H4 (cell line): ENCODE measurements at places on chromosomes 16 and 17. TPM values are rescaled to one million over a fixed set of nuclear protein-coding genes. Genes with fewer than 3 reads are reported as not detected.

TRIM16 gene
- total RNA-seq: 193 TPM in 2 replicates

DNA sequence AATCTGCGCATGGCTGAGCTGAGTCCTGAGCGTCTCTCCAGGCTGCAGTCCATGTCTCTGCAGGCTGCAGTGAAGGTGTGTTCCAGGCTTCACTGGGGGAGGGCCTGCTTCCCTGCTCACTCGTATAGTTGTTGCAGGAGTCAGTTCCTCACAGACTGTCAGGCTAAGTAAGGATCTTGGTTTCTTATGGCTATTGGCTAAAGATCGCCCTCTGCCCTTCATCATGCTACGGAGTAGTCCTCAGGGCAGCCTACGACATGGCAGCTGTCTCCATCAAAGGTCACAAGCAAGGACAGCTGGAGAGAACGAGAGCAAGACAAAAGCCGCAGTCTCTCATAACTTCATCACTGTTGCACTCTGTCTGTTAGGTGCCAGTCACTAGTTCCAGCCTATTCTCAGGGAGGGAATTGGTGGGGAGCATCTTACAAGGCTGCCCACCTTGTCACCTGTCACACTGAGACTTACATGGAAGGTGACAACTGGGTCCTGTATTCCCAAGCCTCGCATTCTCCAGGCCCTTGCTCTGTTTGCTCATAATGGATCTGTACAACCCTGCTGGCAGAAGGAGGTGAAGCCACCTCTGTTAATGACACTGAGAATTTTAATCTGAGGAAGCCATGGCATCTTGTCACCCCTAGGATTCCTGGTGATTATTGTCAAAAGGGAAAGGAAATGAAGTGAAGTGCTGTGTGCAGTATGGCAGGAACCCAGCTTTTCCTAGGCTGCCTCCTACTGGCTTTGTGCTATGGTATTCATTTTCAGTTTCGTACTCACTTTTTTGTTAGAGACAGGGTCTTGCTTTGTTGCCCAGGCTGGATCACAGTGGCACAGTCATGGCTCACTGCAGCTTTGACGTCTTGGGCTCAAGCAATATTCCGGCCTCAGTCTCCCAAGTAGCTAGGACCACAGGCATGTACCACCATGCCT lies 43.4 kb downstream of the MFSD11 start:
- no peak for DNase-seq

RAI1 gene
- total RNA-seq: 2.4 and 3.6 TPM in 2 replicates

DNA sequence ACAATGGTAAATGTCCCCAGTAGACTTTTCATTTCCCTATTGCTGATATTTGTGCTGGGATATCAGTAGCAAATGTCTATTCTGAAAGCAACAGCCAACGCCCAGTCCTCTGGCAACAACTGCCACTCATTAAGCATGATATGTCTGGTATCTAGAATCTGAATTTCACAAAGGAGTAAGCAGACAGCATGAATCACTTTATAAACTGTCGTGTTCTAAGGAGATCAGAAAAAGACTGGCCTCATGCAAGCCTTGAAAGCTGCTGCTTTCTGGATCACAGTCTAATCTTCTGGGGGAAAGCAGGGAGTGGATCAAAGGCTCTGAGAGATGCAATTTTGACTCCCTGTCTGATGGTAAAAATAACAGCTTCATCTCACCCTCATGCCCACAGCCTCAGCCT lies 153.1 kb upstream of the NOG start:
- no peak for DNase-seq

MYH2 gene
- not detected in 2 replicates for total RNA-seq

DNA sequence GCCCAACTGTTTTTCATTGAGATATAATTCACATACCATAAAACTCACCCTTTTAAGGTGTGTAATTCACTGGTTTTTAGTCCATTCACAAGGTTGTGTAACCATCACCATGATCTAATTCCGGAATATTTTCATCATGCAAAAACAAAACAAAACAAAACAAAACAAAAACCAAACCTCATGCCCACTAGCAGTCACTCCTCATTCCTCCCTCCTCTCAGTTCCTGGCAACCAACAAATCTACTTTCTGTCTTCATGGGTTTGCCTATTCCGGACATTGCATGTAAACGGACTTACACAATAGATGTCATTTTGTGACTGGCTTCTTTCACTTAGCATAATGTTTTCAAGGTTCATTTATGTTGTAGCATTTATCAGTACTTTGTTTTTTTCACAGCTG lies 4.5 kb upstream of the NOD2 start:
- no peak for DNase-seq

ASPA gene
- 0.16 and 0.66 TPM in 2 replicates for total RNA-seq

DNA sequence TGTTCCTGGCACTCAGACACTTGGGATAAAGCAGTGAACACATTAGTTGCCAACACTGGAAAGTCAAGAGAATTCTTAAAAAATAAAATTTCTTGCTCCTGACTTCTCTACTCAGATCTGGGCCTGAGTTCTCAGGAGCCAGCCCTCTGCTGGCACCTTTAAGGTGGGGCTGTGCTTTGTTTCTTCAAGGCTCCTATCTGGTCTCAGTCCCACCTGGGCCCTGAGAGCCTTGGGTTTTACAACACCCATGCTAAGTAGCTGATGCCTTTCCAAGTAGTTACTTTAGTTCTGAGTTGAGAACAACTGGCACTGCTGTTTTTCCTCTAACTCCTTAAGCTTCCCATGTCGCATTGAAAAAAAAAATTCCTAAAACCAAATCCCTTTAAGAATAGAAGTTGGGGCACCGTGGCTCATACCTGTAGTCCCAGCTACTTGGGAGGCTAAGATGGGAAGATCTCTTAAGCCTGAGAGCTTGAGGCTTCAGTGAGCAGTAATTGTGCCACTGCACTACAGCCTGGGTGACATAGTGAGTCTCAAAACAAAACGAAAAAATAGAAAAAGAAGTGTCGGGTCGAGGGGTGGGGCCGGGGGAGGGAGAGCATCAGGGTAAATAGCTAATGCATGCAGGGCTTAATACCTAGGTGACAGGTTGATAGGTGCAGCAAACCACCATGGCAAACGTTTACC lies 16.6 kb downstream of the CHAD start:
- DNase-seq: no peak

LDAF1 gene
- total RNA-seq: 14.8 and 18.0 TPM in 2 replicates

EPX gene
- 0.08 TPM in 1 of 2 replicates, not detected in the other for total RNA-seq

- DNase-seq: no peak
Measured at GRCh38 chr17:16129441-16130205, 85.7 kb downstream of the NCOR1 start.

SMIM36 gene
- total RNA-seq: not detected in 2 replicates

CSF3 gene
- total RNA-seq: not detected in 2 replicates

ATMIN gene
- 36.5 and 44.2 TPM in 2 replicates for total RNA-seq

ZNF205 gene
- 5.2 and 8.6 TPM in 2 replicates for total RNA-seq

USP22 gene
- total RNA-seq: 139 and 179 TPM in 2 replicates

ZNF469 gene
- 0.08 and 0.12 TPM in 2 replicates for total RNA-seq

TNFSF13 gene
- 0.43 TPM in 1 of 2 replicates, not detected in the other for total RNA-seq
